CD4-positive, alpha-beta memory T cell (primary cell): ENCODE measurements at places on chromosomes 5 and 9. TPM values are rescaled to one million over a fixed set of nuclear protein-coding genes. Genes with fewer than 3 reads are reported as not detected.

The PCDHA2 gene
- total RNA-seq: not detected

GRCh38 chr5:127517480-127518318, at the start of gene PRRC1:
Gene PRRC1 (plus strand): TSS chr5:127517640. CDS start chr5:127523480, 5,840 bp downstream.
- DNase-seq: peak; percentile 75
- peak within 1 kb of the TSS; percentile 87 for H3K27ac ChIP-seq

DNA sequence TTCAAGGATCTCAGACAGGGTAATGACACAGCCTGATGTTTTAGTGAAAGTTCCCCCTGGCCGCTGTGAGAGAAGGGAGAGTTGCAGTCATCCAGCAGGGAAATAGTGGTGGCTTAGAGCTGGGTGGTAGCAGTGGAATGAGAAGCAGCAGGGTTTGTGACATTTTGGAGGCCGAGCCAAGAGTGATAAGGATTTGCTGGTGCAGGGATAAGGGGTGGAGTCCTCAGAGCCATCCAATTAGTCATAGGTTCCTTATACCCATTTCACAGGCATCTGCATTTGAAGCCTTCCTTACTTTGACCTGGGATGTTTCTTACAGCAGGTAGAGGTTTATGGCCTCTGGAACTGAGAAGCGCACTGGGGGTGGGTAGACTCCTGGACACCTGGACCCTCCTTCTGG, 12.8 kb downstream of the JADE2 start:
- no peak for DNase-seq
- peaks cover 68% of the 10 kb centered on the region for H3K4me1 ChIP-seq
- H3K27me3 ChIP-seq: no peaks in the 10 kb centered on the region
- H3K27ac ChIP-seq: no peak overlapping the region
- no peak overlapping the region for H3K4me3 ChIP-seq
- peaks cover 49% of the 10 kb centered on the region for H3K36me3 ChIP-seq

- no peaks in the 10 kb centered on the region for H3K27me3 ChIP-seq
- no peaks in the 10 kb centered on the region for H3K4me1 ChIP-seq
- H3K27ac ChIP-seq: no peak overlapping the region
These were observed 1032.3 kb upstream of the NUDT12 start for GRCh38 chr5:104594850-104595249.

DNA sequence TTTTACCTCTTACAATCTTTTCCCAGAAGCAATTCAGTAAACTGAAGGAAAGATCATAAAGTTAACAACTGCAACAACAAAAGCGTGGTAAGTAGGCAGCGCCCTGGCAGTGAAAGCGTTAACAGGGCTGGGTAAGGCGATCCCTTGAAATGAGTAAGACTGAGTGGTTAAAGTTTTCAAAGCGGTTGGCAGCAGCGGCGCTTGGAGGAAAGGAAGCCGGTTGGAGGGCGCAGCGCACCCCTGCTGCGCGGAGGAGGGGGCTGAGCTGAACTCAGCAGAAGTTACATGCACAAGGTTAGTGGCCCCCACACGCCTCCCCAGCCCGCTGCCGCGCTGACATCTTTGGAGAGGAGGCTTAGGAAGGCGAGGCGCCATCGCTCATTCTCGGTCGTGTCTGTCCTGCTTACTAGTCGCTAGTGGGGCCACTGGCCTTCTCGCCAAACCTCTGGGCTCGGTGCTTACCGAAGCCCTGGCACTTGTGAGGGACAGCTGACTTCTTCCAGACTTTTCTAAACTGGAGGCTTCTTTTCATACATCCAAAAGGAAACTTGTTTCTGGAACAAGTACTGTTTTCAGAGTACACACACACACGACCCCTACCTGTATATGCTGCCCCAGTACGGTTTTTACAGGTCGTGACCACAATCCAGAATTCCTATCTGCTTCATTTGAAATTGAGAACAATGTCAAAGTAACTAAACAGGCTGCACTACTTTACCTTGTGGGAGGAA, at the start of gene SH3RF2:
Gene SH3RF2 (plus strand): TSS at position 178 of the 731 bp plus-strand sequence. CDS start 1,351 bp downstream, outside the sequence.
- H3K36me3 ChIP-seq: no peaks in the 10 kb centered on the region
- no peak for DNase-seq
- no peak within 1 kb of the TSS for H3K27ac ChIP-seq
- no peak within 1 kb of the TSS for H3K4me3 ChIP-seq

- no peak overlapping the region for H3K27ac ChIP-seq
- no peaks in the 10 kb centered on the region for H3K27me3 ChIP-seq
- no peak overlapping the region for H3K4me3 ChIP-seq
- H3K36me3 ChIP-seq: no peaks in the 10 kb centered on the region
- no peaks in the 10 kb centered on the region for H3K4me1 ChIP-seq
These were observed 346.9 kb downstream of the ZSWIM6 start for GRCh38 chr5:61678966-61679365.

The PLEKHG4B gene
- not detected for total RNA-seq

The TTLL11 gene
- total RNA-seq: 2.9 TPM

- no peak for DNase-seq
- H3K36me3 ChIP-seq: no peaks in the 10 kb centered on the region
- no peaks in the 10 kb centered on the region for H3K27me3 ChIP-seq
- no peak overlapping the region for H3K4me3 ChIP-seq
- no peak overlapping the region for H3K27ac ChIP-seq
These were observed 334.0 kb upstream of the PUM3 start for GRCh38 chr9:3177936-3178335.

The OLFM1 gene
- not detected for total RNA-seq

DNA sequence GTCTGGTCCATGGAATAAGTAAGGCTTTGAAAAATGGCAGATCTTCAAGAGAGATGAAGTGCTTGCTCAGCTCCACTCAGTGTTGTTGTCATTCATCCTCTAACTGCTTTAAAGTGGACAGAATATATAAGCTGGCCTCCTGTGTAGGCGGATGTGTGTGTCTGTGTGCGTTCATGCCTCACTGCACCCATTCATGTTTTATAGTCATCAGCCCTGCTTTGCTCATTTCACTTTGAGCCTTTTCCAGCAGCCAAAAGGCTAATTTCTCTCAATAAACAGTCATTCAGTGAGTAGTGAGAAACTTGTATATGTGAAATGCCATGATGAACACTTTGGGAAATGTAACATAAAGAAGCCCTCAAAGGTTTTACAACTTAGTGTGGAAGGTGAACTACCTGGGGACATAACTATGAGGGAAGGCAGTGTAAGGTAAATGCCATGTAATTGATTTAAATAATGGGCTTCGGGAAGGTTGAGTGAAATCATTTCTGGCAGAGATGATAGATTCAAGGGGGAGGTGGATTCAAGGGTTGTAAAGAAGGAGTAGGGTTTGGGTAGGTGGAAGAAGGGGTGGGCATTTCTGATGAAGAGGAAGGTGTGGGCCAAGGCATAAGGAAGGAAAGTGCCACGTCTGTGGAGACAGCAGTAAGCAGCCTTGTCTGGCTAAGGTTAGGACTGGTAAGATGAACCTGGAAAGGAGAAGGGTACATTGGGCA, 15.7 kb downstream of the TTC23L start:
- H3K4me3 ChIP-seq: no peak overlapping the region
- no peaks in the 10 kb centered on the region for H3K36me3 ChIP-seq
- H3K27me3 ChIP-seq: no peaks in the 10 kb centered on the region
- H3K27ac ChIP-seq: no peak overlapping the region

DNA sequence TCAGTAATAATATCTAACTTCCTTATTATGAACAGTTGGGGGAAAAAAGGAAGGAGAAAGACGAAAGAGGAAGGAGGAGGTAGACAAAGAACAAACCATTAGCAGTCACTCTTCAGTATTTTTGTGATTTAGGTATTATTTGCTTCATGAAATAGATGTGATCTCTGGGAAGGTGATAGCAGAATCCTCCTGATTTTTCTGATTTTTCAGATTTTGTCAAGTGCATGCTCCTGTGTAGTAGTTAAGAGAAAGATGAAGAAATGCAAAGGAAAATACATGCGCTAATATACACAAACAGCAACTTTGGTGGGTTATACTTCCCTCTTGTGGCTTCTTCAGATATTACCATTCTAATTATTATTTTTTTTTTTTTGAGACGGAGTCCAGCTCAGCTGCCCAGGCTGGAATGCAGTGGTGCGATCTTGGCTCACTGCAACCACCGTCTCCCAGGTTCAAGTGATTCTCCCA, 31.6 kb downstream of the LMNB1 start:
- H3K27me3 ChIP-seq: no peaks in the 10 kb centered on the region
- peaks cover 25% of the 10 kb centered on the region for H3K4me1 ChIP-seq
- H3K4me3 ChIP-seq: no peak overlapping the region
- peaks cover 4% of the 10 kb centered on the region for H3K36me3 ChIP-seq
- no peak overlapping the region for H3K27ac ChIP-seq

DNA sequence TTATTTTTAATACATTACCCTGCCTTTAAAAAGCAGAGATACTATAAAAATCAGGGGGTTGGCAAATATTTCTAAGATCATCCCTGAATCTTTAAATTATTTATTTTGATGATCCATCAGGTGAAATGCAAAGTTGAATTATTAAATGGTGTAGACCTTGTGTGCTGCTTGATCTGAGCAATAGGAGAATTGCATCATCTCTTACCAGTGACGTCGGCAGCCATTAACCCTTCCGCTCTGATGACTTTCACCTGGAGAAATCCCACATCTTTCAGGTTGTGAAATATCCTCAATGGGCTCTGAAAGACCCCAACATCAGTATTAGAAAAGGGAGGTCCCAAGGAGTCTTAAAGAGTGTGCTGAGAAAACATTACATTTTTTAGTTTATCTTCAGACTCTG, 270.2 kb downstream of the SLF1 start:
- no peak overlapping the region for H3K4me3 ChIP-seq
- H3K36me3 ChIP-seq: no peaks in the 10 kb centered on the region
- no peak for DNase-seq

DNA sequence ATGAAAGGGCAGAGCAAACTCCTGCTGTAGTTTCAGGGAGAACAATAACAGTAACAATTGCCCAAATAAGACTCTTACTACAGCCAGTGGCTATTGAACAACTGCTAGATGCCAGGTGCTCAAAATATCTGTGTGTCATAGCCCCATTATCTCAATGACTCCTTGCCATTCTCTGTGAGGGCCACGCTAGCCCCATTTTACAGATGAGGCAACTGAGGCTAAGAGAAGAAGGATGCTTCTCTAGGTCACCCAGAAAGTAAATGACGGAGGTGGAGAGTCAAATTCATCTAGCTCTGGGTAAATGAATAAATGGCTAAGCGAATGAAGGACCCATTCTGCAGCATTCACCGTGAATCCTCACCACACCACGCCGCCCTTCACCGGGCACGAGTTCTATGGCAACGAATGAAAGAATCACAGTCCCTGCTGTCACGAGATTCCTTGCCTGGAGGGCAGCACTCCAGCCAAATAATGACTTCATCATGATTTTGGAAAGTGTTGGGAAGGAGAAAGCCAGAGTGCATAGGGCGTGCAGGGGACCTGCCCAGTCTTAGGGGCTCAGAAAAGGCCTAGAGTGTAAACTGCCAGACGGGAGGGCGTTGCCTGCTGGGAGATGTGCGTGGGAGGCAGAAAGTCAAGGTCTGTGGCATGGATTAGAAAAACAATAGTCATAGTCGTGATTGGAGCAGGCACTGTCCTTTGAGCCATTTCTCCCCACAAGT, 147.2 kb downstream of the C9orf50 start:
- no peak for DNase-seq
- no peaks in the 10 kb centered on the region for H3K27me3 ChIP-seq
- H3K4me1 ChIP-seq: no peaks in the 10 kb centered on the region
- H3K36me3 ChIP-seq: no peaks in the 10 kb centered on the region
- H3K4me3 ChIP-seq: no peak overlapping the region

GRCh38 chr5:169258372-169259000, 42.5 kb downstream of the SLIT3 start:
- no peak overlapping the region for H3K27ac ChIP-seq
- H3K36me3 ChIP-seq: no peaks in the 10 kb centered on the region
- H3K4me1 ChIP-seq: no peaks in the 10 kb centered on the region

DNA sequence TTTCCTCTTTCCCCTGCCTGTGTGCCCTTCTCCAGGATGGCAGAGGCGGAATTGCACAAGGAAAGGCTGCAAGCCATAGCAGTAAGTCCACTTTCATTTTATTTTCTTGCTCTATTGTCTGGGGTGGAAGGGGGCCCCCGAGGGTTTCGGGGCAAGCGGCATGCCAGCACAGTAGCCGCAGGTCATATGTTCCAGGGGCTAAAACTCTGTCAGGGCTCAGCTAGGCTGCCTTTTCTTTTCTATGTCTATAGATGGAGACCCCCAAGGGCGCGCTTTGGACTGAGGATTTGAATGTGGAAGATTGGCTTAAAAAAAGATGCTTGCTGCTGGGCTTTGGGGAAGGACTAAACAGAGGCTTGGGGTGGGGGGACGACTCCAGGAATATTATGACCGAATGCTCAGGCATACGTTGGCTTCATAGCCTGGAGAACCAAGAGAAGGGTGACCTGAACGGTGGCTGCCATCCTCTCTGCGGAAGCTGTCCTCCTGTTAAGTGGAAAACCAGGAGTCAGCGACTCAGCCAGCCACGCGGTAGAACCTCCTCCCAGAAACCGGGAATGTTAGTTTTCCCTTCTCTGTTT, 545 bp downstream of the PALM2AKAP2 start:
- H3K4me3 ChIP-seq: no peak overlapping the region
- H3K27me3 ChIP-seq: peaks cover 5% of the 10 kb centered on the region
- no peak overlapping the region for H3K27ac ChIP-seq
- H3K36me3 ChIP-seq: no peaks in the 10 kb centered on the region
- H3K4me1 ChIP-seq: no peaks in the 10 kb centered on the region
- DNase-seq: no peak

GRCh38 chr5:77391240-77391765, 100.8 kb downstream of the WDR41 start:
- no peak overlapping the region for H3K27ac ChIP-seq
- DNase-seq: no peak
- H3K36me3 ChIP-seq: no peaks in the 10 kb centered on the region
- no peaks in the 10 kb centered on the region for H3K4me1 ChIP-seq
- H3K27me3 ChIP-seq: no peaks in the 10 kb centered on the region

DNA sequence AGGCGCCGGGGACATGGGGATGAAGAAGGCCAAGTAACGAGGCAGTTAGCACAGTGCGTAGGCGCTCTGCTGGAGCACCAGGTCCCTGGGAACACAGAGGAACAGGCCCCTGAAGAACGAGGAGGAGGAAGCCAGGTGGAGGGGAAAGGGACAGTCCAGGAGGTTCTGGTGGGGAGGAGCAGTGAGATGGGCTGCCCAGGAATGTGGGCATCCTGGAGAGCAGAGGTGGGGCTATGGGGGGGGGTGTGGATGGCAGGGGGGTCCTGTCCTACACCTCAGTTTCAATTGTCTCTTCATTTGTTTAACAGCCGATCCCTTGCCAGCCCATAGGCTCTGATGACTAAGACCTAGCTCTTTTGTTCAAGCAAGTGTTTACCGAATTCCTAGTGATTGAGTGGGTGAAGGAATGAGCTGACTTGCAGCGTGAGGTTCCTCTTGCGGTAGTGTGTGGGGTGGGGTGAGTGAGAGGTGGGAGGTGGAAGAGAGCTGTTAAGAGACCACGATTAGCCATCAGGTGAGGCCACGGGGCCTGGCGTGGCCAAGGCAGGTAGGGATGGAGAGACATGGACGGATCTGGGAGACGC, 8.4 kb upstream of the PHYHD1 start:
- H3K27ac ChIP-seq: no peak overlapping the region
- no peaks in the 10 kb centered on the region for H3K27me3 ChIP-seq
- no peak overlapping the region for H3K4me3 ChIP-seq

The LHX3 gene
- not detected for total RNA-seq
